ENCODE measurements at places on chromosomes 12 and 14.

DNA sequence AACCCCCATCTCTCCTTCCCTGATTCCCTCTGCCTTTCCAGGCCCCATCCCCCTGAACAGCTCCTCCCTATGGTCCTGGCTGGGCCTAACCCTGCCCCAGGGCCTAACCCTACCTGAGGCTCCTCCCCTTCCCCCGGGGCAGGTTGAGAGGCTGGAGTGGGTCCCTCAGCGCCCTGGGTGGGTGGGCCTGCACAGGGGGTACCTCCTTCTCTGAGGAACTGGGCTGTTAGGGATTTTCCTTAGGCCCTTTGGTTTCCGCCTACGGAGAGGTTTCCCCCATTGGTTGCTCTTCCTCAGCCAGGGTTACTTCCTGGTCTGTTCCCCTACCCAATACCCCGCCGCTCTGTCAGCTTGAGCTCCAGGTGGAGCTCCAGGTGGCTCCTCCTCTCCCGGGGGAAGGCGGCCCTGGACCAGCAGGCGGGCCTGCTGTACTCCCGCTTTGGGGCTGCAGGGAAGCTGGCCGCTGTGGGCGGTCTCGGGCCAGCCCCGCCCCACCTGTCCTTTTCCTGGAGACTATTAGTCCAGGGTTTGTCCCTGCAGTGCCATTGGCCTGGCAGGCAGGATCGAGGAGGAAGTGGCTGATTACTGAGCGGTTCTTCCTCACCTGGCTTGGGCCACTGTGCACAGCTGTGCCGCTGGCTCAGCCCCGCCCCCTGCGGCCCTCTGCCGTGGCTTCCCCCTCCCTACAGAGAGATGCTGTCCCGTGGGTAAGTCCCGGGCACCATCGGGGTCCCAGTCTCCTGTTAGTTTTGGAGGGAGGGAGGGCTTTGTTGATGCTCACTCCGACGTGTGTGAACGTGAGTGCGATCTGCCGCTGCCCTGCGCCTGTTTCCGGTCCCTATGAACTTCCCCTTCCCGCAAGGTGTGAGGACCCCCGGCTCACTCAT is 2.5 kb downstream of the C12orf57 start:
- DNase-seq: peak; percentile 80

DNA sequence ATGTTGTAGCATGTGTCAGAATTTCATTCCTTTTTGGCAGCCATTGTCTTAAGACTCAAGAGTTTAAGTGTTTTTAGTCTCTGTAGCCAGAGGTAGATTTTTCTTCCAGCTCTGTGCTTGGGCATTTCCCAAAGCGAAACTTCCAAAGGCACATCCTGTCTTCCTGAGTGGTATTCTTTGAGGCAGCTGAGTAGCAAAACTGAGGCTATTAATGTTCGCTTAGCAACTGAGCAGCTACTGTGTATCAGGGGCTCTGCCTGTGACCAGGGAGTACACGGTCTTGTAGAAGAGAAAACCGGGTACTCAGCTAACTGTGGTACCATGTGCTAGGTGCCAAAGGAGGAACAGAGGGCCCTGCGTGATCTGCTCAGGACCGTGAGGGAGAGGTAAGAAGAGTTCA is 52.0 kb downstream of the ETV6 start:
- no peak for DNase-seq

DNA sequence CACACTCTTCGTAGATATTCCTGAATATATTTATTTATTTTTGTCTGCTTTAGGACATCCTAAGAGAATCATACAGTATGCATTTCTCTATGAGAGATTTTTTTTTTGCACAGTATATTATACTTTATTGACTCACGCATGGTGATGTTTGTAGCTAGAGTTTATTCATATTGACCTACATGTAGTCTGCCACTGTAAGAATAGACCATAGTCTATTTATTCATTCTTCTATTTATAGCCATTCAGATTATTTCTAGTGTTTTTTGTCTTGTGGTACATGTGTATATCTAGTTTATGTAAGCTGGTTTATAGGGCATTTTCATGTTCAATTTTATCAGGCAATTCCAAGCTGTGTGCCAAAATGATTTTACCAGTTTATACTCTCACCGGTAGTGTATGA is 45.2 kb downstream of the PCNX1 start:
- DNase-seq: no peak

GRCh38 chr12:39395866-39396265 is 47.1 kb downstream of the KIF21A start:
- no peak for DNase-seq

DNA sequence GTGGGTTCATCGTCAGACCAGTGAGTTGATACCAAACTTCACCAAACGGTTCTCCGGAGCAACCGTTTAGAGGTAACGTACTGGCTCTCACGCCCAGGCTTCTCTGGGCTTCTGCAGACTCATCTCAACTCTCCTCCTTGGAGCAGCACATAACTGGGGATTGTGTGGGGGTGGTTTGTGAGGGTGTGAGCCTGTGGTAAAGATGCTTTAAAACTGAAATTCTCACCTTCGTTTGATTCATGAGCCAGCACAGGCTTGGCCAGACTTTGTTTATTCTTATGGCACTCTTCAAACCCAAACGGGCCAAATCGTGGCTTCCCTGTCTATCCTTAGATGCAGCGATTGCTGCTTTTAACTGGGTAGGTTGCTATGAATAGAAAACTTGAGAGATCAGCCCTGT is 121.3 kb downstream of the SAMD4A start:
- peak; percentile 21 for DNase-seq

DNA sequence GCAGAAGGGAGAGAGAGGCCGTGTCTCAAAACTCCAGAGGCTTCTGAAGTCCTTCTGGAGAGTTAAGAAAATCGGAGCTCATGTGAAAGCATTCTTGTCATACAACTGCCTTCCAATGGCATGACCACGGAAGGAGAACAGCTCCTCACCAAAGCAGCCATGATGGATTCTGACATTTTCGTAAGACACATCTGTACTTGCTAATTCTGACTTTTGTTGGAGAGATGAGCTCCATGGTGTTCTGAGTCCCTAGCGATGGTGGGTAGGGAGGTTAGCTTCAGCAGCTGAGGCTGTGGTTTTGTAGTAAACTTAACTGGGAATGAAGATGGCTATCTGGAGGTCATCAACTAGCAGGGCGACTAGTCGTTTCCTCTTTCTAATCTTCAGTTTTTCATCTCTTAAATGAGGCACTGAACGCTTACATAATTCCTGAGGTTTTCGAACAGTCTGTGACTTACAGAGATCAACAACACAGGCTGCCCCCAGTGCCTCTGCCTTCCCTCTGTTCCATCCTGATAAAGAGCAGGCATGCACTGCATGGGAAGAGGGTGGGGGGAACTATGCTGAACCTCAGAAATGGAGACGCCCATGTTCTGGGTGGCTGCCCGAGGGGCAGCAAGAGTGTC is 28.6 kb upstream of the DICER1 start:
- no peak for DNase-seq

GRCh38 chr12:56661560-56661959 is 15.8 kb upstream of the ATP5F1B start:
- DNase-seq: no peak

DNA sequence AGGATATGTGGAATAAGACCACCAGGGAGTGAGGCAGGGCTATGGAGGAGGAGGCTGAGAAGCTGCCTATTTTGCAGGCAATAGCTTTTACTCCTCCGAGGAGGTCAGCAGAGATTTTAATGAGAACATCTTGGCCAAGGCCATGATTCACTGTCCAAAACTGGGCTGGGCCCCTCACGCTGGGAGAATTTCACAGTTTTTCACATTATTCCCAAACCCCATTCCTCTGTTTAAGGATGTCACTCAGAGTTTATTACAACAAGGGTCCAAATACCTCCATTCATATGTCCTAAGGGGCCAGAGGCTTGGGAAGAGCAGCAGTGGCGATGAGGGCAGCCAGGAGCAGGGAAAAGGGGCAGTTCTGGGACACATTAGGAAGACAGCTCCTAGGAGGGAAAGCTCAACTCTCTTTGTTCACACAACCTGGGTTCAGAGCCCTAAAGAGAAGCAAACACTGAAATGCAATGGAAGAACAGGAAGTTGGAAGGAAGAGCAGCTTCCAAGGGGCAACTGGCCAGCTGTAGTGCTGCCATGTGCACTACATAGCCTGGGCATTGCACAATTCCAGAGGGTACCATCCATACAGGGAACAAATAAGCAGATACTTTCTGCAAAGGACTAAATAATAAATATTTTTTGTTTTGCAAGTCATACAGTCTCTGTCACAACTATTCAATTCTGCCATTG is 283.2 kb downstream of the NUAK1 start:
- DNase-seq: no peak

DNA sequence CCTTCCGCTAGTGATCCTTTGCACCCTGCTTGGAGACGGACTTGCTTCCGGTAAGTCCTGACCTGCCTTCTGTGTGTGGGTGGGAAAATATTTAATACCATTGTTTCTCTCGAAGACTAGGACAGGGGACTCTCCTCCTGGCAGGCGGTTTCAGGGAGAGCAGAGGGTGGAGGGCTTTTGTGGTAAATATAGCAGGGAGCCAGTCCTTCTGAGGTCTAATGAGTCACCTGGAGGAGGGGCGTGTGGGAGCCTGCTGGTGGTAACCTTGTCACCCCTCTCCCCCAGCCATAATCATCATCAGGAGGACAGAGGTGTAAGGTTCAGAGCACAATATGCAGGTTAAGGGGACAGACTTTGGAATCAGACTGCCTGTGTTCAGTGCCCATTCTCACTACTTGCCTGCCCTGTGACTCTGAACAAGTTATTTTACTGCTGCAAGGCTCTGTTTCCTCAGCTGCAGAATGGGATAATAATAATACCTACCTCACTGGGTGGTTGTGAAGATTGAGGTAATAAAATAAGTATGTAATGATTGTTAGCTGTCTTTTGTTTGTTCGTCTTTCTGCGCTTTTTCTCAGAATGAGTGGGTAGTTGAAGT is 47.4 kb downstream of the SUSD6 start:
- DNase-seq: no peak

DNA sequence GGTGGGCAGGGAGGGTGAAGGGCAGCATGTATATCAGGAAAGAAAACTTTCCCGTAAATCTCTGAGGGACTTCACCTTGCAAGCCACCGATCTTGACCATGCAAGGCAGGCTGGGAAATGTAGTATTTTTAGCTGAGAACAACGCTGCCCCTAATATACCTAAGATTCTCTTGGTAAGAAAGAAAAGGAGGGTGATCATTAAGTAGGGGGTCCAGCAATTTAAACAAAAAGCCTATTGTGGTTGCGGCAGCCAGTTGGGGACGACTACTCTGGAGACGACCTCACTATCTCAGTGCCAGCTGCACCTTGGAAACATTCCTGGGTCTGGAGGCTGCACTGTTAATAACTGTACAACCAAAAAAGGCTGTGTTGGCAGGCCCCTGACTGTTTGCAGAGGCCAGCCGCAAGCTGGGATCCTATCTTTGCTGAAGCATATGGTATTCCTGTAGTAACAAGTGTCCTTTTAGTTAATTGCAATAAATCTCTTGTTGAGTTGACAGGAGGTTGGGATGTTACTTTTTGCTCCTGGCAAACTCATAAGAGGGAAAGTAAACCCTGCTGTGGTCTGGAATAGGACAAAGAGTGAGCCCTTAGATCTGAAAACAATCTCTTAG is 6.4 kb downstream of the APOLD1 start:
- no peak for DNase-seq

- DNase-seq: no peak
Observed at GRCh38 chr12:1776170-1776921, 44.0 kb upstream of the LRTM2 start.

GRCh38 chr14:64891839-64892375 is 12.2 kb upstream of the SPTB start:
- no peak for DNase-seq

DNA sequence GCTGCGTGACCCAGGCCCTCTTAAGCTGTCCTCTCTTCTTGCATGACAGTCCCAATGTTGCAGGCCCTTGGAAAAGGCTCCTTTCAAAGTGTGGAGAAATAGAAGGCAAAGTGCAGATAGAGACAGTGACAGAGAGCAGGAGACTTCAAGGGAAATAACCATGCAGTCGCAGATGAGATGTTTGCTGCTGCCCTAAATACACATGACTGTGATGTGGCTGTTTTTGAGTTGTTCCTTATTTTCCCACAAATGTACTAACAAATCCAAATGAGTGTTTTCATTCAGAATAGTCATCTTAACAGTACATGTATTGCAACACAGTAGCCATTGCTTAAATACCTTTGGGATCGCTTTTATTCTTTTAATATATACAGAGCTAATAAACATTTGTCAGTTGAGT is 101.6 kb downstream of the SLC15A5 start:
- DNase-seq: no peak

DNA sequence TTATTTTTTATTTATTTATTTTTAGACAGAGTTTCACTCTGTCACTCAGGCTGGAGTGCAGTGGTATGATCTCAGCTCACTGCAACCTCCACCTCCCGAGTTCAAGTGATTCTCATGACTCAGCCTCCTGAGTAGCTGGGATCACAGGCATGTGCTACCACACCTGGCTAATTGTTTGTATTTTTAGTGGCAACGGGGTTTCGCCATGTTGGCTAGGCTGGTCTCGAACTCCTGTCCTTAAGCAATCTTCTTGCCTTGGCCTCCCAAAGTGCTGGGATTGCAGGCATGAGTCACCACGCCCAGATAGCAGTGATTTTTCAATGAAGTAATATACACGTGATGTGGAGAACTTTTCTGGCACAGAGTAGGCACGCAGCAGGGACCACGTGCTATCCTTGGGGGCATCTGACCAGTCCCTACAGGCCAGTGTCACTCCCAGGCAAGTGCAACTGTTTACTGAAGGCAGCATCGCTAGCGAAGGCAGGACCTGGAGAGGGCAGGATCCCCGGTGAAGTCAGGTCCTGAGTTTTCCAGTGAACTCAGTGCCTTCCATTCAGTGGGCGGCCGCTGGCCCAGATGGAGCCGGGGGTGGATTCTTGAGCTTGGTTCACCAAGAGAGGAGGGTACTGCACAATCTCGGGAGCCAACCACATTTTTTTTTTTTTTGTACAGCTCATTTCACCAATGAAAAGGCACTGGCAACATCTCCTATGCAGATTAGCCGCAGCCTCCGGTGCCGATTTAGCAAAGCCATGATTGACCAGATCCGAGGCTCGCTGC is 11.1 kb upstream of the CLMN start:
- no peak for DNase-seq

DNA sequence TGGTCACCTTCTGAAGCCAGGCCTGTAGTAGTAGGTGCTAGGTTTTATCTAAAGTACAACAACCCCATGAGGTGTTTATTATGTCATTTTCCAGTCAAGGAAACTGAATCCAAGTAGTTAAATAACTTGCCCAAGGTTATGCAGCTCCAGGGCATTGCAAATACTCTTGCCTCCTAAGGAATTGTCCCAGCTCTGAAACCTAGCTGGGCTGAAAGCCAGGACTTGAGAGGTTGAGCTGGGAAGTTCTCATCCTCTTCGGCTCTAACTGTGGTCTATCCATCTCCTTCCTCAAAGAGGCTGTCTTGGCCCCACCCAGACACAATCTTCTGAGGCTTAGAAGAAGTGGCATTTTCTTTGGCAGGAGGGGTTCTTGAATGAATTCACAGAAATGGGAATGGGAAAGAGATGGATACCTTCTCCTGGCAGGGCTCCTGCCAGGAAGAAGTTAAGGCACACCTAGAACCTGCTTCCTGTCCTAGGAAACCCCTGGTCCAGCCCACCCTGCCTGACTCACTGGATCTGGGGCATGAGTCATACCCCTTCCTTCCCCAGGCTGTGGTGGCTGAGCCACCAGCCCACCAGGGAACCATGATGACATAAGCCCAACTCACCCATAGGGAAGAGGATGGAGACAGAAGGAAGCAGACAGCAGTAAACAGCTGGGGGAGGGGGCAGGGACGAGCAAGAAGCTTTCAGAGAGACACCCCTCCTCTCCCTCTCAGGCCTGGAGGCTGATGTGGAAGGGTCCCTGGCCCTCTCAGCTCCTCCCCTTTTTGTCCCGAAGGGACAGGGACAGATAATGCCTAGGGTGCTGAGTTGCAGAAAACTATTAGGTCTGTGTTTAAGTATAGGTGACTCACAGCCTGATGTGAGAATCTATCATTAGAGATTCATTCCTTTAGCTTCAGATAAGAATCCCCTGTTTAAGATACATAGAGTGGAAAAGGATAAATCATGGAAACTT is 2.1 kb upstream of the PLEK2 start:
- peak; percentile 63 for DNase-seq

All from activated naive CD8-positive, alpha-beta T cell treated with anti-CD3 and anti-CD28 coated beads for 36 hours (primary cell).